ENCODE measurements at places on chromosomes 3 and 15.

- H3K4me1 ChIP-seq = peaks cover 24% of the 10 kb centered on the region
- H3K27ac ChIP-seq = no peak overlapping the region
- no peaks in the 10 kb centered on the region for H3K36me3 ChIP-seq
- peak; percentile 96 for DNase-seq
These were observed 16.8 kb downstream of the NOX5 start for GRCh38 chr15:69031013-69032001.

DNA sequence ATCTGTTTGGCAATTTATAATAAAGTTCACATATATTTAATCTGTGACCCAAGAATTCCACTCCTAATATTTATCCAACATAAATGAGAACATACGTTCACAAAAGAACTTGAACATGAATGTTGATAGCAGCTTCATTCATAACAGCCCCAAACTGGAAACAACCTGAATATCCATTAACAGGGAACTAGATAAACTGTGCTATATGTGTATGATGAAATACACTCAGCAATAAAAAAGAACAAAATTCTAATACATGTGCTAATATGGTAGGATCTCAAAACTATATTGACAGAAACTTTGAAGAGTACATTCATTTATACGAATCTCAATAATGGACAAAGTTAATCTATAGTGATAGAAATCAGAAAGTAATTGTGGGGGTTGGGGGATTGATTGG is 5.1 kb upstream of the BHLHE40 start:
- H3K4me1 ChIP-seq = peaks cover 15% of the 10 kb centered on the region
- H3K4me3 ChIP-seq = no peak overlapping the region
- no peak for DNase-seq
- no peaks in the 10 kb centered on the region for H3K27me3 ChIP-seq

DNA sequence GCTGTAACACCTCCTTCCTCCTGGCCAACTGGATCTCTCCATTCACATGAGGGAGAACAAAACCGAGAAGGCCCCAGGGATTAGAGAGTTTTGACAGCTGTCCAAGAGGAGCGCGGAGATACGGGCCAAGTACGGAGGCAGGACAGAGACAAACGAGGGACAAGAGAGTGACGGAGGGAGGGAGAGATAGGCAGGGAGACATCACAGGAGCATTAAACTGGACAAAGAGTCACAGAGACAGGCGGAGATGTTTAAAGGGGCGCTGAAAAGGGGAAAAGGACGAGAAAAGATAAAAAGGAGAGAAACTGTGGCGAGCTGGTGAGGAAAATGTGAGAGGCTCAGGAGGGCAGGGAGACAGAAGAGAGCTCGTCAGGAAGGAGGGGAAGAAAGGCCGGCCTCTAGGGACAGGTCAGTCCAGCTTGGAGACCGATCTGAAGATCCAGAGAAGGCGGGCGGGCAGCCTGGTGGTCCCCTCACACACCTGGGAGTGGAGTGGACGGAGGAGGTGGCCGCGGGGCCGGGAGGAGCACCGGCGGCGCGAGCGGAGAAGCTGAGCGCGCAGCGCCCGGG is 40.5 kb upstream of the ROPN1 start:
- H3K27me3 ChIP-seq = peaks cover 80% of the 10 kb centered on the region
- peak overlapping the region; percentile 78 for H3K4me3 ChIP-seq
- no peak for DNase-seq
- H3K27ac ChIP-seq = no peak overlapping the region
- peaks cover 11% of the 10 kb centered on the region for H3K4me1 ChIP-seq
- H3K36me3 ChIP-seq = no peaks in the 10 kb centered on the region

DNA sequence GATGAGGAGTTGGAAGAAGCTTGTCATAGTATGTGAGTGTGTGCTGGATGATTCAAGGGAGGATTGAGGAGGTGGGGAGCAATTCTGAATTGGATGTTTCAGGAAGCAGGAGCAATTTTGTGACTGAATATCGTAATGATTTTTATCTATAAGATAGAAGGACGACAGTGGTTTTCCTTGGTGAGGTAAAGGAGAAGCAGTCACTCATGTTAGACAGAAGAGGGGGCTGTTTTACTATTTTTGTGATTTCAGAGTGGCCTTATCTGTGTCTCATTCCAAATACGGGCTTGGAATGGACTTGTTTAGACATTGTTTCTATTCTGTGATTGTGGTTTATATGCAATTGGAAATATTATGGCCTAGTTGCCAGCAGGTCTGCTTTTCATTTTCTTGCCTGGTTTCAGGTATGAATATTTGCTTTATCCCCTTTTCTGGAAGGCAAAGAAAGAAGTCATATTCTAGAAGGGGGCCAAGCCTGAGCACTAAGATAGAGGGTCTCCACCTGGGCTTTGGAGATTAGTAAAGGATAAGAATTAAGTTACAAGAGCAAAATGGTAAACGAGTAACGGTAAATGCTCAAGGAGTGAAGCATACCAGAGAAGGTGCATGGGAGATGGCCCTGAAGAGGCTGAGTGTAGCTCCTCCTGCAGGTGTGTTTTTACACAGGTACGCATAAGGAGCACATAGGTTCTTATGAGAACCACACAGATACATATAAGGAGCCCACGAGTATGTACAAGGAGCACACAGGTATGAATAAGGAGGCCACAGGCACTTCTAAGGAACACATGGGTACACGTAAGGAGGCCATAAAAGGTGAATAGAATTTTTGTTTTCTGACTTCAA is 124.6 kb upstream of the KCNAB1 start:
- no peaks in the 10 kb centered on the region for H3K4me1 ChIP-seq
- H3K27ac ChIP-seq = no peak overlapping the region
- H3K36me3 ChIP-seq = no peaks in the 10 kb centered on the region
- no peak overlapping the region for H3K4me3 ChIP-seq
- no peak for DNase-seq

DNA sequence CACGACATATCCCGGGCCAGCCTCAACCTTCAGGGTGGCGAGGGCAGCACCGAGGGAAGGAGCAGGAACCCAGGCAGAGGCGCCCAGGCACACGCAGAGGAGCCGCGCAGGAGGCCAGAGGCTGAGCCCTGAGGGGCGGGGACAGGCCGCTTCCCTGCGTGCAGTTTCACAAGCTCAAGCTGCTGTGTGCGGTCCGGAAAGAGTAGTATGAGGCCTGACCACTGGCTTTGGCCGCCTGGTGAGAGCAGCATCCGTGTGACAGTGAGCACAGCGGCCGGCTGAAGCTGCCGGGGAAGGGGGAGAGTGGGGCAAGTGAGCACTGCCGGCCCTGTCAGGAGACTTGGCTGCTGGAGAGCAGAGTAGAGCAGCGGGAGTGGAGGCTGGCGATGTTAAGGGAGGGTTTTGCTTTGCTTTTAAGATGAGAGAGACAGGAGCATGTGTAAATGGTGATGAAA is 8.7 kb downstream of the ZDHHC19 start:
- peak; percentile 89 for DNase-seq
- peak overlapping the region; percentile 31 for H3K4me3 ChIP-seq
- H3K4me1 ChIP-seq = no peaks in the 10 kb centered on the region
- H3K27ac ChIP-seq = no peak overlapping the region

DNA sequence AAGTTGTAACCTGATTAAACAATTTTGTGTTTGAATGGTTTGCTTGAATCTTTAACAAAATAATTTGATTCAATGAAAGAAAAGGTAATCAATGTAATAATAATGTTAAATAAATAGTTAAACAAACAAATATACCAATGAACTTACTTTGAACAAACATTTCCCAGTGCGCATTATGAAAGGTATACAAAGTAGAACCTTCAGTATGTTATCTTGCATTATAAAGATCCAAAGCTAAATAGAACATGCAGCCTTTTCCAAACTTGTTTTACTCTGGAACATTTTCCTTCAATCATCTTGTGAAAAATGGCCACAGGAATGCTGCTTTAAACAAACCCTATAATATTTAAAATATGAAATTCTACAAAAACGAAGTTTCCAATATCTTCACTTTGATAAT is 620.0 kb downstream of the NAALADL2 start:
- H3K27ac ChIP-seq = no peak overlapping the region
- H3K27me3 ChIP-seq = no peaks in the 10 kb centered on the region
- DNase-seq = no peak
- H3K4me1 ChIP-seq = no peaks in the 10 kb centered on the region

- no peak overlapping the region for H3K27ac ChIP-seq
- no peaks in the 10 kb centered on the region for H3K36me3 ChIP-seq
- peaks cover 7% of the 10 kb centered on the region for H3K27me3 ChIP-seq
- DNase-seq = no peak
These were observed 241.7 kb upstream of the HES1 start for GRCh38 chr3:193894121-193894863.

GRCh38 chr3:117246771-117247555 is 537.4 kb downstream of the TUSC7 start:
- no peaks in the 10 kb centered on the region for H3K4me1 ChIP-seq
- no peaks in the 10 kb centered on the region for H3K36me3 ChIP-seq
- H3K27me3 ChIP-seq = no peaks in the 10 kb centered on the region
- no peak for DNase-seq
- no peak overlapping the region for H3K27ac ChIP-seq

DNA sequence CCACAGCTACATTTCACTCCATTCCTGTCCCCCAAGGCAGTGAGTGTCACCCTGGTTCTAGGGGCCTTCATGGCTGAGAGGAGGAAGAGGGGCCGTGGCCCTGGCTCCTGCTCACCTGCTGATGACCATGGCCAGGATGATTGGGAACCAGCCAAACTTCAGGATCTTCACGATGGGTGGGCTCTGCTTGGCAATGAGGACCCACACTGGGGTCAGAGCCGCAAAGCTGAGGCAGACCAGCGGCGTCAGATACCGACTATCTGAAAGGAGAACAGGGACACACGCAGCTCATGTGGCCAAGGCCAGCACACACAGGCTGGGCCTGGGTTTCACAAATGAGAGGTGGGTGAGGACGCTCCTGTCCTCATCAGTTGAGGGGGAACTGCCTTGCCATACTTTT is 47.6 kb downstream of the ROPN1B start:
- H3K27ac ChIP-seq = no peak overlapping the region
- H3K4me1 ChIP-seq = peaks cover 3% of the 10 kb centered on the region
- H3K27me3 ChIP-seq = no peaks in the 10 kb centered on the region
- H3K4me3 ChIP-seq = no peak overlapping the region
- H3K36me3 ChIP-seq = peaks cover 3% of the 10 kb centered on the region

DNA sequence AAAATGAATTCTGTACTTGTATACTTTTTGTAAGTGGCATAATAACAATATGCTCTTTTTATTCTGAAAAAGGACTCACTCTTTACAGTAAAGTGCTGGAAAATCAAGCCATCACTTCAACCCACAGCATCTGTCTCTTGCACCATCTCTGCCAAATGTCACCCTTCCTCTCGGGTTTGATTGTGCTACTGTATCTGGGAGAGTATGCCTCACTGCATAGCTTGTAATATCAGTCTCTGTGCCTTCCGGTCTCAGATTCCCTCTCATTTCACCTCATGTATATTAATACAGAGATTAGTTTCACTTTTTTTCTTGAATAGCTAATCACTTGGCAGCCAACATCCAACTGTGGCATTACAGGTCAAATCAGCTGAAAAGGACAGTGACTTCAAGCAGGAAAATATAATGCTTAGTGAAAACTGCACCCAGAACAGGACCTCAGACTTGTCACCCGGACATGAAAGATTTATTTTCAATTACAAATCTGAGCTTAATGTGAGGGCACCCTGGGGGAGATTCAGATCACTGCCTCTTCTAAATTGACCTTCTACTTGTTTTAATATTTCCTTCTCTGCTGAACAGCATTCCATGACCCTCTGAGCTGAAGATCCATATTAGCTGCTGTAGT is 605.8 kb upstream of the NAALADL2 start:
- no peak overlapping the region for H3K27ac ChIP-seq
- peak; percentile 37 for DNase-seq
- no peaks in the 10 kb centered on the region for H3K27me3 ChIP-seq
- no peaks in the 10 kb centered on the region for H3K36me3 ChIP-seq
- H3K4me1 ChIP-seq = no peaks in the 10 kb centered on the region

DNA sequence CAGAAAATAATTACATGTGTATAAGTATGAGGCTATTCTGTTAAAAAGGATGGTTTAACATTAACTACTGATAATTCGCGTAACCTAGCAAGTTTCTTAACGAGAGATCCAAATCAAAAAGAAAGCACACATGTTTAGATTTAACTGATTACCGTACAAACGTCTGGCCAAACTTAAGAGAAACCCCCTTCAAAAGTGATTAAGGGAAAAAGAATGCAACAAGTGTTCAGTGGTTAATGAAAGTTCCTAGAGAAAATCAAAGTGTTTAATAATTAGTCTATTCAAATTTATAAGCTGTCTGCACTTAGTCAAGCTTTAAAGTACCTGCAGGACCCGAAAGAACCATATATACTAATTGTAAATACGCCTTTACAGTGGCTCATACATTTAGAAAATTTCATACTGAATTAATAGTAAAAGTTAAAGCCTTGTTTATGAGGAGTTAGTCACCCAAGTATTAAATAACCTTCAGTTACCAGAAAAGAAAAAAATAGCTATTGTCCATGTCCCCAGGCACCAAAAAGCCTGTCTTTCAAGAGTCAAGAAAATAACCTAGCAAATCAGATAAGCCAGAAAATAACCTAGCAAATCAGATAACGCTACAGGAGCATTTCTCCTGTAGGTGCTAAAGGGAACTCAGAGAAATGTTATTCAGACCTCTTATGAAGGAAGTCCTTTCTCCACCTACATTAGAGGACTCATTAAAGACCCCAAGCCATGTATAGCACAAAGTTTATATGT is 34.6 kb downstream of the ZNF589 start:
- H3K36me3 ChIP-seq = no peaks in the 10 kb centered on the region
- peaks cover 8% of the 10 kb centered on the region for H3K4me1 ChIP-seq
- H3K27me3 ChIP-seq = peaks cover 3% of the 10 kb centered on the region
- H3K27ac ChIP-seq = no peak overlapping the region

DNA sequence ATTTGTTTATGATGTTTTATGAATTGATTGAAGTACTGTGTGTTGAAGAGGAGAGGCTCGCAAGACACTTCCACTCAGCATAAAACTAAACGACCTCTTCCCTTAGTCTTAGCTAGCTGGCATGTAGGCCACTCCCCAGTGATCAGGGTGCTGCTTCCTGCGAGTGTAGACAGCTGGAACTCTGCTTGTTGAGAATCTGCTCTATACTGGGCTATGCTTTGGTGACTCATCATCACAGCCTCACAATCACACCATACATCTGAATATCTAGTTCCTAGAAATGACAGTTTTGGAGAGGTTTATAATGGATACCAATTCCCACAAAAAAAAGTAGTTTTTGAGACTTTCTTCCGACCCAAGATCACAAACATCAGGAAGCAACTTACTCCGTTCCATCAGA is 1.5 kb upstream of the SLC24A5 start:
- H3K27ac ChIP-seq = no peak overlapping the region
- no peaks in the 10 kb centered on the region for H3K36me3 ChIP-seq
- H3K27me3 ChIP-seq = no peaks in the 10 kb centered on the region
- H3K4me1 ChIP-seq = no peaks in the 10 kb centered on the region

- peaks cover 16% of the 10 kb centered on the region for H3K36me3 ChIP-seq
- no peaks in the 10 kb centered on the region for H3K4me1 ChIP-seq
- no peaks in the 10 kb centered on the region for H3K27me3 ChIP-seq
- no peak for DNase-seq
- no peak overlapping the region for H3K27ac ChIP-seq
These were observed 18.5 kb downstream of the CLDN11 start for GRCh38 chr3:170437176-170437575.

- no peak overlapping the region for H3K4me3 ChIP-seq
- DNase-seq = no peak
- H3K36me3 ChIP-seq = peaks cover 36% of the 10 kb centered on the region
- no peak overlapping the region for H3K27ac ChIP-seq
- H3K27me3 ChIP-seq = no peaks in the 10 kb centered on the region
These were observed 673 bp upstream of the HCLS1 start for GRCh38 chr3:121661376-121661775.

GRCh38 chr3:114707252-114707860 is 413.5 kb downstream of the TIGIT start:
- H3K4me3 ChIP-seq = no peak overlapping the region
- H3K27ac ChIP-seq = no peak overlapping the region
- H3K36me3 ChIP-seq = no peaks in the 10 kb centered on the region
- no peak for DNase-seq
- H3K4me1 ChIP-seq = peaks cover 12% of the 10 kb centered on the region
- no peaks in the 10 kb centered on the region for H3K27me3 ChIP-seq

All from osteoblast (primary cell).